ENCODE measurements at places on chromosomes 6 and 20.

DNA sequence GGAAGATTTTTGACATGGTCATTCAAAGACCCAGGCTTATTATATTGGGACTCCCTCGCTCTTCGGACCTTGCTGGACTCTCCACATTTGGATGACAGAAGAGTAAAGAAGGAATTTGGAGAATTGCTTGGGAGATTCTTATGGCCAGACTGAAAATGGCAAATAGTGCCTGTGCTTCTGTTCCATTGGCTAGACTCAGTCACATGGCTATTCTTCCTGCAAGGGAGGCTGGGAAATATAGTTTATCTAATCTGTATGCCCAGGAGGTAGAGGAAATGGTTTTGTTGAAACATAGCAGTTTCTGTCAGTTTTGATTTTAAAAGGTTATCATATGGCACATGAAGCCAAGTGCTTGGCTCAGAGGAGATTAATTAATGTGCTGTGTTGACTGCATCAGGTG is 286.6 kb upstream of the JAG1 start:
- no peak for DNase-seq

DNA sequence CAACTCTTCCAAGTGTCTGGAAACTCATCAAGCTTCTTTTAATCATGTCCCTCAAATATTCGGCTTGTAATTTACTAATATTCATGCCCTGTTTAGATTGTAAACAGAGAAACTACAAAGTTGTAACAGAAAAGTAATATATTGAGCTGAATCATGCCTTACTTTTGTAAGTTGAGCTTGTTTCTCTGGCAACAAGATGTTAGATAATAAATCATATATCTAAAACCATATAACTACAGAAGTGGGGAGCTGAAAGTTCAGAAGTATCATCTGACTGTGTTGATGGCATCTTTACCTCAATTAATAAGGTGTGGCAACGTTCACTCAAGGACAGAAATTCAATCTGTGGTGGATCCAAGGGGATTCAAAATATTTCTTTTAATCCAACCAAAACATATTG is 263.9 kb downstream of the PLCB1 start:
- no peak for DNase-seq

DNA sequence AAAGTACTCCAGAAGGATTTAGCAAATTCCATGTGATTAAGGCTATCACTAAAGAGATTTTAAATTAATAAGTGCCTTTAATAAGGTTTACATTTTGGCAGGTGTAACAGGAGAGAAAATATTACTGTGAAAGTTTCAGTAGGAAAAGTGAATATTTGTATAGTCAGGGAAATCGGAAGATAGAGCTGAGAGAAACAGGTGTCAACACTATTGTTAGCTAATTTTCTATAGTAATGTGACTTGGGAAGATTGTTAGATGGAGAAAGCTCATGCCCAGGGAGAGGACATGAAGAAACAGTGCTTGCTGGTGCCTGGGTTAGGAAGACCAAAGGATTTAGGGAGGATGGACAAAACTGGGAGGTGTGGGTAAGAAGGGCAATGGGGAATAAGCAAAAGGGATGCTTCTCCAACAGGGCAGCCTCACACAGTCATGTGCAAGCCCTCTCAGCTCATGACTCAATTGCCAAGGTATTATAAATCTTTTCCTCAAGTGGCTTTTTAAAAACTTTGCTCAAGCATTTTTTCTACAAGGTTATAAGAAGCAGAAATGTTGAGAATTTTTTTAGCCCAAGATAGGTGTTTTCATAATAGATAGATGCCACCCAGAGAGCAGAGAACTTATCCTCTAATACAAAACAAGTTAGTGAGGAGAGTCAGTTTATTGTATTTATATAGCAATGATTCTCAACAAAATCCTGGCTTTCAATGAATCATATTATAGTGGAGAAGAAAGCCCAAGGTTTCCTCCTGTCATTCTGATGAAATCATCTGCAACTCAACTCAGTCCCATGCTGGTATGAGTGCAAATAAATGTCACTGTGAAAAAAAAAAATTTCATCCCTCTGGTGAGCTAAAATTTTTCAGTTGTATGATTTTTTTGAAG is 325.2 kb upstream of the NT5E start:
- no peak for DNase-seq

DNA sequence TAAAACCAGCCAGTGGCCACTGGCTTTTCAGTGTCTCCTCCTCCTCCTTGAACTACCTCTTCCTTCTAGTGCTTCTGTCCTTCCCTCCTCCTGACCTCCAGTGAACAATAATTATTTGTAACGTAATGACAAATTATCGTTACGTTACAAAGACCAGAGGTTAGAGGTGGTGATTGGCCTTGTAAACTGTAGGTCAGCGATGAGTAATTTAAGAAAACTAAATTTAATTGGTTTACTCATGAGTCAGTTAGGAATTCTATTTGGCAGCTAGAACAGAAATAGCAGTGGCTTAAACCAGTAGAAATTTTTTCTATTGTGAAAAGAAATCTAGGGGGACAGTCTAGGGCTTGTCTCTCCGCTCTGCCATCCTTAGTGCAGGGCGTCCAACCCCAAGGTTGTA is 38.8 kb downstream of the PPARD start:
- no peak for DNase-seq

- DNase-seq = no peak
Measured at GRCh38 chr20:47334022-47334551, 22.4 kb downstream of the ZMYND8 start.

DNA sequence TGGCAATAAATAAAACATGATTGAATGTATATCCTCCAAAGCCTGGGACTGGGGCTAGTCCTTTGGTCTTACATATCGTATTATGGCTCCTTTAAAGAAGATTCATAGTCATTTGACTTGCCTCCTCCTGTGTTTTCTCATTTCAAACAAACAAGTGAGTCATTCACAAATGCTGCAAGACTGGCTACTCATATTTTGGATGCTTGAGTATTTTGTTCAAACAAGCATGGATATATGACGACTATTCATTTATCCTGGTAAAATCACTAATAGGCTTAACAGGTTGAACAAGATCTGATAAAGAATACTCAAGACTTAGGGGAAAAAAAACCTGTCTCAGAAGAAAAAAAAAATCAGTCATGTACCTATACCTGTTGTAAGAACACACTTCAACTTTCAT is 111.1 kb upstream of the CCDC28A start:
- no peak for DNase-seq

DNA sequence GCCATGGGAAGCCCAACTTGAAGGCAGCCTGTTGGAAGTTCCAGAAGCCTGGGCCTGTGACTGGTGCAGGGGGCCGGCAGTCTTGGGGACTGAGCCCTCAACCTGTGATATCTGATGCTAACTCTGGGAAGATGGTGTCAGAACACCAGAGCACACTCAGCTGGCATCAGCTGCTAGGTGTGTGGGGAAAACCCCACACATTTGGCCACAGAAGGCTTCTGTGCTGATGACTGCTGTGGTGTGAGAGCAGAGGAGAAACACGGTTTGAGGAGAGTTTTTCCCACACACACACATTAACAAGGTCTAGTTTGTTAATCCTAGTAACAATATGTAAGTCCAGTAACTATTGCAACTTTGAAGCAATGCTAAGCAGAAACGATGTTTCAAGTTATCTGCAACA is 78.0 kb downstream of the PSMB1 start:
- no peak for DNase-seq
